Cardiac muscle cell (in vitro differentiated cells and primary cell): ENCODE measurements at places on chromosomes 2 and 18.

DNA sequence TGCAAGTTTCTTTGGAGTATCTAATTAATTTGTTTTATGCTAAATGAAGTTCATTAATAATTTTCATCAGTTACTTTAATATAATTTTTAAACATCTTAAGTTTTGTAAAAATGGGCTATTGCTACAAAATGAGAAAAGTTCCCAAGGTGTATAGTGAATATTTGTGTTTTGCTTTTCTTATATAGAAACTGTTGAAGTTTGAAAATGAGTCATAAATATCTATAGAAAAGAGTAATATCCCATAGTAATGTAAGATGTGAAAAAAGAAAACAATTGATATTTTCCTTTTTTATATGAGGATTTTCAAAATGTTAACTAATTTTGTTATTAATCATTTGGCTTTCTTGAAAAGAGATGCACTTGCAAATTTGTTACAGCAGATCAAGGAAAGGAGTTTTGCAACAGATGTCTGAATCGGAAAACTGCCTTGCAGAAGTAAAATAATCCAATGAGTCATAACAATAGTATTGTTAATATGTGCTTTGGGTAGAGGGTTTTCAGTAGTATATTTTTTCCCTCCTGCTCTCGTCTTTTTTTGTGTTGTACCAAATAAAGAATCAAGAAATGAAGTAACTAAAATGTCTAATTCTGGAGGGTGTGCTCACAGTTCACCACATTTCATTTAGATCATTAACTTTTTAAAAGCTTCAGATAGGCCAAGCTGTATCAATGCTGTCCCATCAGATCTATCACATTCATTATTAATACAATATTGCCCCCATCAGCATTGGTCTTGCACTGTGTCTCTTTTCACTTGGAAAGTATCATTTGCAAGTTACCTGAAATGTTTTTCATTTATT is 15.5 kb downstream of the DUSP19 start:
- peak; percentile 63 for DNase-seq

DNA sequence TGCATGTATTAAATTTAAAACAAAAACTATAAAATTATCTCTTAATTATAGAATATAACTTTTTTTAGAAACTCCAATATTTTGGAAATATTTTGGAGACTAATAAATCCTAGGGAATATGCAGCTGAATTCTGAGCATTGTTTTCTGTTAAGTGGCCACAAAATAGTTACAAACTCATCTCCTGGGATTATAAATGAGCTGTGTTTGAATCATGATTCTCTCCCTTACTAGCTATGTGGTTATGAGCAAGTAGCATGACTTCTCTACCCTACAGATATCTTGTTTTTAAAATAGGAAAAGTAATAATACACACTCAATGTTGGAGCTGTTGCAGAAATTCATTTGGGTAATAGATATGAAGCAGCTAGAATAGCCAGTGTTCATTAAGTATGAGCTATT is 137.9 kb upstream of the ITGA4 start:
- no peak for DNase-seq

DNA sequence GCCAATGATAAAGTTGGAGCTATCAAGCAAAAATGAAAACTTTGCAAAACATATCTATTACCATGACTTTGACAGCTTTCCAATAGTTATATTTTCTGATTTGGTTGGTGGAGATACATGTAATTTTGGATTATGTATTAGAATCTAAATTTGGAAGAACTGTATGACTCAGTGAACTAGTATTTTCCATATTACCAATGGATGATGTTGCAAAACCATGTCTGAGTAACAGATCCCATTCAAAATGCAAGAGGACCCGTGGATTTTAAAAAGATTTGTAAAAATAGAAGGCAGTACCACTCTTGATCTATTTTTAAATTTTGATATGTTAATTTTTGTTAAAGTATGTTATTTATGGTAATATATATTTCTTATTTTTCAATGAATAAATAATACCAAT is 83.0 kb downstream of the TAF4B start:
- DNase-seq: peak; percentile 54

DNA sequence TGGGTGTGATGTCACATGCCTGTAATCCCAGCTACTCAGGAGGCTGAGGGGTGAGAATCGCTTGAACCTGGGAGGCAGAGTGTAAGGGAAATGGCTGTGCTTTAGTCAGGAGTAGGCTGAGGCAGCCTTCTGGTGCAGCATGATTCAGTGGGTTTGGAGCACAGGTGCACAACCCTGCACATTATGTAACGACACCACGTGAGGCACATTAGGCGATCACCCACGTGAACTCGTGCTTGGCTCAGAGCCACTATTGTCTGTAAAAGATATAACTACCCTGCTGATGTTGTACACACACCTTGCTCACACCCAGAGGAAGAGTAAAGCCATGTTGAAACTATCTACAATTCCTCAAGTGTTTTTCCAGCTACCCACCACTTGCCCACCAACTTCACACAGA is 54.8 kb upstream of the ZC3H15 start:
- DNase-seq: no peak

- DNase-seq: no peak
Observed at GRCh38 chr18:22829781-22830180, 103.3 kb upstream of the RBBP8 start.

DNA sequence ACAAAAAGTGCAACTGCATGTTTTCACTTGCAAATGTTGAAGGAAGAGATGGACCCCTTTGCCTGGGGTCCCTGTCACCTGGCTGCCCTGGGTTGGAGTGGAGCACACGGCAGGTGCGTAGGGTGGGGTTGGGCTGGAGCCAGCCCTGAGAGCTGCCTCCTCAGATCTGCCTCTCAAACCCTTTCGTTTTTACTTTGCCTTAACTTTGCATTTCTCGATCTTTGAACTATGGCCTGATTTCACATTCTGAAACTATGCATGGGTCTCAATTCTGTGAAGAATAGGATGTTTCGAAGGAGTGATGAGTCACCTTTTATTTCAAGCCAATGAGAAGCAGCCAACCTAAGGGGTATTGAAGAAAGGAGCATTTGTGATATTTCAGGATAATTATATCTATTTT is 132.8 kb downstream of the ACOXL start:
- DNase-seq: peak; percentile 6

- no peak for DNase-seq
Observed at GRCh38 chr2:3146772-3147650, 230.6 kb downstream of the EIPR1 start.

DNA sequence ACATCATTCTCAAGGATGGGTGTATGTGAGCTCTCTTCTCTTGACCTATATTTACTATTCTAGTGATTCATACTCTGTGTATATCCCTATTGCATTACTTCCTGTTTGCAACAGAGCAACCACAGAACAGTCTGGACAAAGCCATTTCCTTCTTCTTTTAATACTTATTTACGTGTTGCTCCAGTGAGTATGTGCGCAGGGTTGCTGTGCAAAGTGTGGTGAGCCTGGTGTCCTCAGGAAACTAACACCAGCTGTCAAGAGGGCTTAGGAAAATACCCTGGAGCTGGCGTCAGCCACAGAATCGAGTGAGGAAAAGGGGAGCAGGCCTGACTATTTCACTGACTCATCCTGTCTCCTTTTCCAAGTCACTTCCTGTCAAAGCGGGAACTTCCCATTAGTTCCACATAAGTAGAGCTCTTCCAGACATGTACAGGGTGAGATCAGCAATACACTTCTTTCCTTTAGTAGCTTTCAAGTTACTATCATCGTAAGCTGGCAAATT is 214.1 kb upstream of the COPS8 start:
- no peak for DNase-seq
